WTC11 (cell line): ENCODE measurements at places on chromosomes 12 and 14.

DNA sequence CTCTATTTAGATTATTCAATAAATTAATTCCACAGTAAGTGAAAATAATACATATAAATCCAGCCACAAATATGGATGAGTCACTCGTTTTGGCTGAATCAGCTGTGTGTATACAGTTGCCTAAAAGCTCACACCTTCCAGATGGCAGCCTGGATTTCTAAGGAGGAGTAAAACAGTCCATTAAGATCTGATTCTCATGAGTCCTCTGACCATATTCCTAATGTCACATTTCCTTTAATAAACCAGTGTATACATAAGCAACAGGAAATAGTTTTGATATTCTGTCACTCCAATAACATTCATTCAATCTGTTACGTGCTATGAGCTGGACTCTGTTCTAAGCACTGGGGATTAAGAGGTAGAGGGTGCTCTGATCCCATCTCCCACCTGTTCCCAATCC, 21.8 kb downstream of the MDM1 start:
- DNase-seq, result no peak

DNA sequence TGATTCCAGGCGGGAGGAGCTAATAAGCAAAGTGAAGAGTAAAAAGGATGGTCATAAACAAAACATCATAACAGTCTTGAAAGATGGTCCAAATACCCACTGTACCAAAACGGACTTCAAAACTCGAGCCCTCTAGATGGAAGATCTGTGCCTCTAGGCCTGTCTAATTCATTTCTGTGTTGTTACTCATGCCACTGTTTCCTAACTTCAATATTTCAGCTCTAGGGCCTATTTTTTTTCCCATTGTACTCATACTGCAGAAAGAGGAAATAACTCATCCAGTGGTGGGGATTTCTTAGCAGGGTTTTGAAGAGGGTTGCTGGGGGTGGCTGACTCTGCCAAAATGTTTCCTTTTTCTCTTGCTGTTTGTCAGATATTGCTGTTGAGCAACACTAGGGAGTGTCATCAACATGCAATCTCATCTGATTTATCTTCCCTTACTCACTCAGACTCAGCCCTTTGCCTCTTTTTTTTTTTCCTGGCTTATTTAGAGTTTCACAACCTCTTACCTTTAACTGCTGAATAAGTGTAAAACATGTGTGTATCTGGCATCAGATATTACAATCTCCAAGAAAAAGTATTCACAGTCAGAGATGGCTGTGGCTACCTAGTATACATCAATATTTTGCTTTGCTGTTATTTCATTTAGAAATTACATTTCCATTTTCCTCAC, 189.6 kb downstream of the DUSP6 start:
- DNase-seq, result no peak

DNA sequence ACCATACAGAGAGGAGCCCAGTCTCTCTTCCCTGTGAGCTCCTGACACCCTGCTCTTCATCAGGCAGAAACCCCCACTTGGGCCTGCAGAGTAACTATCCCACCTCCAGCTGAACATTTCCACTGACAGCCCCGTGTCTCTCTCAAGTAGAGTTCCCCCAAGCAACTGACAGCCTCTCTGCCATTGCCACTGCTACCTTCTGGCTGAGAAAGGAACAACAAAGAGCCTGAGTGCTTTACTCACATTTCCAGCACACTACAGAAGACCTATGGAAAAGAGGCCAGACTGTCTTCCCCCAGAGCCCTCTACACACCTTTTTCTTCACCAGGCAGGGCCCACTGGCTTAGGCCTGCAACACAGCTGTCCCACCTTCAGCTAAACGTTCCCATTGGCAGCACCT, 18.4 kb upstream of the ASCL1 start:
- no peak for DNase-seq

DNA sequence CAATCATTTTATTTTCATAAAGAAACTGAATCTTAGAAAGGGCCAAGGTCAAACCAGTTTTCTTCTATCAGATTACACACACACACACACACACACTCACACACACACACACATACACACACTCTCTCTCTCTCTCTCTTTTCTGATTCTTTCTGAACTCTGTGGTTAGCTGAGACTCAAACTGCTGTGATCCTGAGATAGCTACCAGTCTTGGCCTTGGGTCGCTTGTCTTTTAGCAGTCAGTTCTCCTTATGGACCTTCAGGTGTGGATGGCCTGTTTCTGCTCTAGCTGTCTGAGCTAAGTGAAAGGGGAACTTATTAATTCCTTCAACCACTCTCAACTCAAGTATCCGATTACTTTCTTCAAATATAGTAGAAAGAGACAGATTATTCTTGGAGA, 145.1 kb downstream of the GRIP1 start:
- DNase-seq, result no peak

GRCh38 chr14:78228702-78229327, 58.6 kb downstream of the NRXN3 start:
- DNase-seq, result no peak

DNA sequence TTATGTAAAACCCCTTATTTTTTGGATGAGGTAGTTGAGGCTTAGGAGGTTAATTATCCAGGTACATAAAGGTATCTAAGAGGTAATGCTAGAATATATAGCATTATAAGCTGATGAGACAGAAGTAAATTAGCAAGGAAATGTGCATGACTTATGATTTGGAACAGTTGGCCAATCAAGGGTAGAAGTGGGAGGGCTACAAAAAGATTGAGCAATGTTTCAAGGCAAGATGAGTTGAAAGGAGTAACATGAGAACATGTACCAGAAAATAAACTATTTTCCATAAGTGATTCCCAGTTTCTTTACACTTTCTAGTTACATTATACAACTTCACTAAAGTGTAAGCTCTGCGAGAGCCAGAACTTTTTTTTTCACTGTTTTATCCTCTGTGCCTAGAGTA, 290.9 kb downstream of the LRIG3 start:
- DNase-seq, result no peak

DNA sequence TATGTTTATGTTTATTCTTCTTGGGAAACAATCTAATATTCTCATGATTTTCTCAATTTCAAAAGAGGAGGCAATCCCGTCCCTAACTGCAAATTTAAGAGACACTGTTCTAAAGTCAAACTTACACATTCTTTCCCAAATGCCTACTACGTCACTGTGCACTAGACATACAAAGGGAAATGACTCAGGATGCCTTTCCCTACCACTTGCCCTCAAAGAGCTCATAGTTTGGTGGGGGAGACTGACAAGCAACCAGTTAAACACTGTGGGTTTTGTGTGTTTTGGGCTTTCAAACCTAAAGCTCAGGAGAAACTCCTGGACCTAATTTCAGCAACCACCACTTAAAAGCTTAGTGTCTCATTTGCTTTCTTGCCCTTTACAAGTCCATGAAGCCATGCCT, 58.4 kb downstream of the ATP2B1 start:
- no peak for DNase-seq

DNA sequence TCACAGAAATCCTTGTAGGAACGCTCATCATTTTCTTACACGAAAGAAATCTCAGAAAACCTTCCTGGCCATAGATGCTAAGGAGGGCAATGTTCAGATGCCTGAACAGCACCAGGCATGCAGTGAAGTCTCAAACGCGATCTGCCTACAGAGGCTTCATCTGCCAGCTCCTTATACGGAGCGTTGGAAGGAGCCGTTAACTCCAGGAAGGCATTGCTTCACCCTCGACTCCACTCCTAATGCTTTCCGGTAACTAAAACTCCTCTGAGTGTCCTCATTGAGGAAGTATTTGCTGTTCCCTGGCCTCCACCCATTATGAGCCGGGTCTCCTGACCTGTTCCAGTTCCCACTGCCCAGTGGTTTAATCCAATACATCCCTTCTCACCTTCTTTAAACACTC, 502.7 kb downstream of the BCL11B start:
- DNase-seq, result no peak

DNA sequence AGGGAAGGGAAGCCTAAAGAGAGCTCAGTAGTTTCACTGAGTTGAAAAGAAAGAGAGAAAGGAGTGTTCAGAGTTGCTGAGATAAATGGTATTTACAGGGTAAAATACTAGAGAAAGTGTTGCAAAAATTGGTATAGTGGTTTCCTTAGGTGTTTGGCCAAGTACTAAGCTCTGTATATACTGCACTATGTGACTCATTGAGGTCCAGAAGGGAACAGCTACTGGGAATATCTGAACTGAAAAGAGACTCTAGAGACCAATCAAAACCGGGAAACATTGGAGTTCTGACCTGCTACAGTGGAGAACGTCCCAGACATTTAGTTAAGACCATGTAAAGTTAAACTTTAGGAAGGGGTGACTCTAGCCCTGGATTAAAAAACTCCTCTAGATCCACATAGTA, 42.7 kb upstream of the ALX1 start:
- no peak for DNase-seq

DNA sequence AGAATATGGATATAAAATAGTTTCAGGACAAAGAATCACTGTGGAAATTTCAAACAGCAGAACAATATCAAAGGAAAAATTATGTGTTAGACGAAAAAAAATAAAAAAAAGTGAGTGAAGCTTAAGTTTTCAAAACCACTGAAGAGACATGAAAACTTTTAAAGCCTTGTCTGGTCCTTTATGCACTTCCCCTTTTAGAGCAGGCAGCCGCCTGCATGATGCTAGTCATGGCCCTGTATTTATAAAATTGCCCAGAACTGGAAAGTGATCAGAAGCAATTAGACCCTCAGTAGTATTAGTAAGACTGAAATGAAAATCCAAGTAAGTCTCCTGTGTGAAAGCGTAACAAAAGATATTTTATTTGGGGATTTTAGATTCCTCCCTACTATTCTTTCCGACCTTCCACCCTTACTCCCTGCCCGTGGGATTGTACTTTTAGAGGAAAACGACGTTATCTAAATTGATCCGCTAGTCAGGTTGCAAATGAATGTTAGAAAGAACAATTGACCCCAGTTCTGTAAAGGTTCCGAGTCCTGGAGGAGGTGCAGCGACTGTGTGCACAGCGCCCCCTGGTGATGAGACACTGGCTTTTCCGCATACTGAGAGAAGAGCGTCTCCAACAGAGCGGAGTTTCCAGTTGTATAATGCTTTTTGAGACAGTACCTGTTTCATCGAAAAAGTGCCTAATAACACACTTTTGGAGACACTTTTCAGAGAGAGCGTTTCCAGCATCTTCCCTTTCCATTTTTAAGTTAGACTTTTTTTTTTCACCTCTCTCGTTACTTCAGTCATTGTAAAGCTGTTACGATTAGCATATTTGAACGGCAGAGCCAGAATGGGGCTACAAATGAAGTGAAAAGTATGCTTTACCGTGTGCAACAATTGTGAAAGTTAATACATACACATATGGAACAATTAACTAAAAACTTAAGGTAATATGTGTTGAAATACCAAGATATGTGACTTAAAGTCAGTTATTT, 12.4 kb downstream of the MGST1 start:
- peak; percentile 83 for DNase-seq

- DNase-seq, result no peak
Observed at GRCh38 chr12:39157696-39158342, 252.4 kb upstream of the CPNE8 start.

GRCh38 chr12:14601692-14602478, 34.2 kb upstream of the PLBD1 start:
- DNase-seq, result no peak

- DNase-seq, result no peak
Observed at GRCh38 chr12:39417916-39418315, 25.0 kb downstream of the KIF21A start.

- DNase-seq, result no peak
Observed at GRCh38 chr14:78767436-78767835, 597.3 kb downstream of the NRXN3 start.

DNA sequence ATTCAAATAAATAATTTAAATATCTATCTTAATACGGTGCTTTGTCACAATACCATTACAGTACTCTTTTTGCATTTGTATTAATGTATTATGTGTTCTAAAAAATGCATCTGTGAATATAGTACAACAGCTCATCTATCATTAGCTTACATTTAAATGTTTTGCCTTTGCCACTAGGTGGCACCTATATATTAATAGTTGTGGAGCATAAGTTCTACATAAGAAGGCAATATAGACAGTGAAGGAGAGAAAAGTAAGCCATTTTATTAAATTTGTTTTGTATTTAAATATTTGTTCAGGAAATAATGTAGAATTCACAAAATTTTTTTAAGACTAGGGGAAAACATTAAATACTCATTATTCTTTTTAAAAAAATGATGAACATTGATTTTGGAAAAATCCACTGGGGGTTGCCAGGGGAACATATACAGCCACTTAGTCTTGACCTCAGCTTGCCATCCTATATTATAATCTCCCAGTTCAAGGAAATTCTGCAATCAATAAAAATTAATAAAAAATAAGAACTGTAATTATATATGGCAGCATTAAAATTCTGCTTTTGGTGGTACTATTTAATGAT, 9.8 kb downstream of the CCER1 start:
- DNase-seq, result no peak

- no peak for DNase-seq
Observed at GRCh38 chr14:88955455-88955854, 131.0 kb downstream of the TTC8 start.

- no peak for DNase-seq
Observed at GRCh38 chr12:126704609-126705008, 1562.4 kb upstream of the TMEM132C start.

DNA sequence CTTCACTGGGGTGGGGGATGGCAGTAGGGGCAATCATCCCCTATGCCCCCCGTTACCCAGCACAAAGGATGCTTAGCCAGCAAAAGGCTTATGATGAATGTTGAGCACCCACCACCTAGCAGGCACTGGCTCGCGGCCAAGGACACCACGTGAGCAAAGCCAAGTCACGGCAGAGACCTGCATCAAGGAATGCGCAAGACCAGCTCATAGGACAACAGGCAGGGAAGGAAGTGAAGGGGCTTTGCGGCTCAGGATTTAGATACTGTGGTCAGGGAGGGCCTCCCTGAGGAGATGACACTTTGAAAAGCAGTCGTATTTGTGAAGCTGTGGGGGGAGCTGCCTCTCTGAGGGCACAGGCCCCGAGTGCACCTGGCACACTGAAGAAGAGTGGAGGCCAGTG, 32.8 kb downstream of the SH2B3 start:
- DNase-seq, result no peak

GRCh38 chr14:27686137-27686536, 1080.5 kb upstream of the FOXG1 start:
- DNase-seq, result no peak

DNA sequence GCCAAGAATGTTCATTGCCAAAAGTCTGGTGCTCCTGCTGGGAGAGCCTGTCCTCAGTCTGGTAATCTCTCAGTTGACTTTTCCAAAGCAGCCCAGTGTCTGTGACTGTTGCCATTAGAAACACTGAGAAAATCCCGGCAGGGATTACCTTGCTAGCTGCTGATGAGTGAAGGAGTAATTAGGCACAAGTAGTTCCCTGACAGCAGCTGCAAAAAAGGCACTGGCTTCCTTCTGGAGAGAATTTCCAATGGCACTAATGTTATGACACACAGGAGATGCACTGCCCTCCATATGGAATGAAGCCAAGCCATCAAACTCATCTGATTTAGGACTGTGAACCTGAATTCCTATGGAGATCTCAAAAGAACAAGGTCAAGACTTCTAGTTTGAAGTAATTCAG, 1321.2 kb upstream of the SEL1L start:
- no peak for DNase-seq

- no peak for DNase-seq
Observed at GRCh38 chr12:93072340-93072739, 143.2 kb upstream of the EEA1 start.
